ENCODE measurements at places on chromosomes 5 and 9.

DNA sequence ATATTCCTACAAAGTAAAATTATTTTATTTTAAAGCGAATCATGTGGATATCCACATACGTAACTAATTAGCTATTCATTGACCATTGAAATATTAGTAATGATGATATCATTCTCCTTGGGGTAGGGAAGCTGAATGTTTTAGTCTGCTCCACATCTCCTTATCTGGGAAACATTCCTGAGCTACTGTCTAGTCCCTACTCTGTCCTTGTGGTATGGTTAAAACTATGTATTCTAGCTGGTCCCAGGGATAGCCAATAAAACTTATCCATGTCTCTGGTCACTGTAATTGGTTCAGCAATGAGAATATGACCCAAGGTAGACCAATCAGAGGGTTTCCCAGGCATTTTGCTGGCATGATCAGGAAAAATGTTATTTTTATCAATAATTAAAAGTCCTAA is 76.0 kb upstream of the DAP start:
- DNase-seq = no peak

- no peak for DNase-seq
Measured at GRCh38 chr9:5920860-5921328, 30.2 kb downstream of the MLANA start.

GRCh38 chr5:160297004-160297403 is 15.4 kb downstream of the CCNJL start:
- no peak for DNase-seq

DNA sequence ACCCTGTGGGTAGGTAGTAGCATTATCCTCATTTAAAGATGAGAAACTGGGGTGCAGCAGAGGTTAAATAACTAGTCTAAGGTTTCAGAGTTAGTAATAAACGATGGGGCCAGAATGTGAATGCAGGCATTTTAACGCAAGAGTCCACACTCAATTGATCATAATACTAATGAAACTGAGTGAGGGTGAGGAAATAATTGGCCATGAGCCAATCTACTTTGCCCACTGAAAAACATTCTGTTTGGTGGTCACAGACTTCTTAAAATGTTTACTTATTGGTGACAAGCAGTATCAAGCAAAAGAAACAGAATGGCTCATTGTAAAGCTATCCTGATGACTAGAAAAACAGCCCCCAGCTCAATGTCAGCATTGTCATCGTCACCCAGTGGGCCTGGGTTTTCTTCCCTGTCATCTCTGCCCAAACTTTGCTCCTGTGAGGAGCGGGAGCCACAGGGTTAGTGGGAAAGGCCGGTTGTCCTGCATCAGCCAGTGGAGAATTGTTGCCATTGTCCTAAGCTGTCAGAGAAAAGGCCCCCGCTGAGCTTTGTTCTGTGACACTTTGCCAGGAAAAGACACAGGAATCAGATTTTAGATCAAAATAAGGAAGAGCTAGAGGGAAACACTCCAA is 77.3 kb upstream of the MAN2A1 start:
- DNase-seq = no peak

- DNase-seq = no peak
Measured at GRCh38 chr9:89323390-89323789, 5.1 kb downstream of the SECISBP2 start.

GRCh38 chr5:118144540-118144939 is 843.8 kb downstream of the DTWD2 start:
- DNase-seq = no peak

DNA sequence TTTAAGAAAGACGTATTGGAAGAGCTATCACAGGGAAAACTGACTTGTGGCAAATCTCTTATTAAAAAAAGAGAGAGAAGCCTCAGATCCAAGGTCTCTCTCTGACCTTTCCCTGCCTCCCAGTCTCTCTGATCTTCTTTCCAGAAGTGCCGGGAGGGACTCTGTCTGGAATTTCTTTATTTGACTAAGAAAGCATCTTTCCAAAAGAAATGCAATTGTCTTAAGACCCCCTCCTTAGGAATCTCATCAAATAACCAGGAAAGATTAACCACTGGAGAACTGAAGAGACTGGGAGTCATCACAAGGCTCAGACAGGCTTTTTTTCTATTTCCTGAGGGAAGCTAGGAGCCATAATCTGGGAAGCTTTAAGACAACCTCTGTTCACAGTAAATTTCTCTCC is 4.6 kb downstream of the C1QTNF3 start:
- no peak for DNase-seq

DNA sequence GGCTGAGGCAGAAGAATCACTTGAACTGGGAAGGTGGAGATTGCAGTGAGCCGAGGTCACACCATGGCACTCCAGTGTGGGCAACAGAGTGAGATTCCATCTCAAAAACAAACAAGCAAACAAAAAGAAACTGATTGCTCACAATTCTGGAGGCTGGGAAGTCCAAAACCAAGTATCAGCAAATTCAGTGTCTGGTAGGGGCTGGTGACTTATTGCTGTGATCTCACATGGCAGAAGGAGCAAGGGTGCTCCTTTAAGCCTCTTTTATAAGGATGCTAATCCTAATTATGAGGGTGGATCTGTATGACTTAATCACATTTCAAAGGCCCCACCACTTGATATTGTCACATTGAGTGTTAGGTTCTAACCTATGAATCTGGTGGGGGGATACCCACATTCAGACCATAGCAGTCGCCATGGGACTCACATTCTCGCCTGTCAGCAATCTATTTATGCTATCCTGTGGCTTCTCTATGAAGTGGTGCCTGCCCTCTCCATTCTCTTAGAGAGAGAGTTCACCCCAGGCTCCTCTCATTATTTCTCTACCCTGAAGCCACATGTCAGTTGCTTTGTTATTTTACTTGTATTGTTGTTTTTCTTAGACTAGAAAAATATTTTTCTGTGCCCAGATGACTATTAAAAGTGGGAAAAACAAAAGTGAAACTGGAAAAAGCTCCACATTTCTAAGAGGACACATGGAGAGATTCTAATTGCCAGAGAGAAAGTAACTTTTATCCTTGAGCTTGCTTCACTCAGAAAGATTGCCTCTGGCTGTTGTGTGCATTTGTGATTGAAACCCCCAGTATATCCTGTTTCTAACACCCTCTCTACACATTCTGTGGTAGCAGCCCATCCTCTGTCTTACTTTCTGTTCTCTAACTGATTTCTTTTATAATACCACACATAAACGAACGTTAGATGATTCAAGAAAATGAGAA is 18.8 kb upstream of the PRLR start:
- DNase-seq = no peak

GRCh38 chr5:117547192-117547591 is 972.6 kb upstream of the SEMA6A start:
- no peak for DNase-seq

DNA sequence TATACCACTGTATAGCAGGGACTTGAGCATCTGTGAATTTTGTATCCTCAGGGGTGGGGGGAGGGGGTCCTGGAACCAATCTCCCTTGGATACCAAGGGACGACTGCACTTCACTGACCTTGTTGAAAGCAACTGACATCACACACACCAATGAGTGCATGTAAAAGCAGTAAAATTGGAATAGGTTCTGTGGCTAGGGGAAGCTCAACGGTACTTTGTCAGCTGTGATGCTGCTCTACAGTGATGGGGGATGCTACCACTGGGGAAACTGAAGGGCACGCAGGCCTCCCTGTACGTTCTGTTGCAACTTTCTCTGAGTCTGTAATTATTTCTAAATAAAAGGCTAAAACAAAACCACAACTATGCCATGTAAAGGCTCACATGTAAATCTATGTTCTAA is 47.0 kb upstream of the RETREG1 start:
- DNase-seq = no peak

DNA sequence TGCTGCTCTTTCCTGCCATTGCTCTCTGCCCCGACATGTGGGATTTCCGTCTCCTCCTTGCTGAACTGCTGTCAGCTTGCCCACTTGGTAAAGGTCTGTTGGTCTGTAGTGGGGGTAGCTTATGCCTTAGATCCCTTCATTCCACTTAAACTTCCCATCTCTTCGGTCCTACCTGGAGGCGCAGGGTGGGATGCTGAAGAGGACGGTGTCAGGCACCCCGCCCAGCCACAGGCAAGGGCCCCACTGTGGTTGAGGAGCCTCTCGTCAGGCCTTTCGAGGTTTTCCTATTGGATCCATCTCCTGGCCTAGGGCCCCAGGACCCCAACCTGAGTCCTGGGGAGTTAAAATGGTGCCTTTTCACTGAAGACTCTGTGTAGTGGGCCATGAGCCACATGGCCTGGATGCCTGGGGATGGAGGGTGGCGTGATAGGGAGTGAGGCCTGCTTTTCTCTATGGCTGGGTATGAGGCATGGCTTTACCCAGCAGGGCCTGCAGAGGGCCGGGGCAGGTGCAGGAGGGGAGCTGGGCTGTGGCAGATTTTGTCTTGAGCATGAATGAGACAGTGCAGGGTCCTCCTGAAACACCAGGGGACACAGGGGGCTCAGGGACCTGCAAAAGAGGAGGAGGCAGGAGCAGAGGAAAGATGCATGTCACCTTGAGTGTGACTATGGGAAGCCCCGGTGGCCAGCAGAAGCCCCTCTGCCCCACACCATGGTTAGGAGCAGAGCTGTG is 25.8 kb upstream of the RNF130 start:
- DNase-seq = no peak

- DNase-seq = peak; percentile 9
Measured at GRCh38 chr5:169778622-169779596, 141.8 kb downstream of the DOCK2 start.

DNA sequence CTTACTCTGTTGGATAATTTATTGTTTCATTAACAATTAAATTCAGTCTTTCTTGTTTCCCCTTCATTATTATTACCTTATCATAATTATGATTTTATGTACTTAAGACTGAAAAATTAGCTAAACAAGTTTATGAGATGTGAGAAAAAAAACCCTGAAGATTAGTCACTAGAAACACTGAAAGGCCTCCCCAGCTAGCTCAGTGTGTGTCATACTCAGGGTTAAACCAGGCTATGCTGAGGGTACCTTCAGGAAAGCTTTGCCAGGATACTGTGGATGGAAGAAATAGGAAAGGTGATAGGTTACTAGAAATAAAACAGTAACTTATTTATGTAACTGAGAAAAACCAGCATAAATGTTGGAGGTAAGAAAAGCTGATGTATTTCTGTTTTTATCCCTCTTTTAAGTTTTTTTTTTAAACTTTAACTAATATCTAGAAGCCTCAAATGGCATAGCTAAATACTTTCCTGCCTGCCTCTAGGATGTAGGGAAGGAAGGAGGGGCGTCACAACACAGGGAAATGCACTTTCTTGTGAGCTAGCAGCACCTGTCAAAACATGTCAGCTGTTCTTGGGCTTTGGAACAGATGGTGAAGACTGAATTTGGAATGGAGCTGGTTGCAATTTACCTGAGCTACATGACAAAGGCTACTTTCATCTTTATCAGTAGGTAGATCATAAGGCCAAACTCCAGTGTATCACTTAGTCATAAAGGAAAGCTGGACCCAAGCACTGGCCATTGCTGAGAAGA is 24.2 kb downstream of the NMRK1 start:
- no peak for DNase-seq

GRCh38 chr9:93065135-93065720 is 6.7 kb downstream of the SUSD3 start:
- no peak for DNase-seq

DNA sequence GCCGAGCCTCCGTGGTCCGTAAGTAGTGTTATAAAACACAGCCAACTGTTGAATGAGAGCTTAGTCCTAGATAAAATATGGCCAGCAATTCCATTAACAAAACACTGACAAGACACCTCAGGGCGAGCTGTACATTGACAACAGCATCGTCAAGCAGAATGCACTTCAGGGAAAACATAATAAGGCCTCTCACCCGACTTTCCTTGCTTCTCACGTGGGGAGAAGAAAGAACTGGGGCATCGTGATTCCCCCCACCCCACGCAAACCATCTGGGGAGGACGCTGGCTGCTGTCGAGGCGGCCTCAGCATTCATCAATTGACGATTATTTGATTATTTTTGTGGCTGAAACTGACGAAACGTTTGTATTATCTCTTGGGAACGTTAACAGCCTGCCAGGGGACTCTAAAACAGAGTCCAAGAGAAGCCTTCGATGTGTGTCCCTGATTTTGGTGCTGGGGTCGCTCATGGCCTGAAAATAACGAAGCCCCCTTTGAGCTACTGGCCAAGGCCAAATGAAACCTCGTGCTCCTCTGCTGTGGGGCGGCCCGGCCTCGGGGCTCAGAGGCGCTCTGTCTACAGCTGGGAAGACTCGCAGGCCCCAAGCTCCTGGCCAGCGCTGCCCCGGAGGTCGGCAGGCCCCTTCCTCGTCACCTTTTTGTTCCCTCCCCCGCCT is 464 bp downstream of the GDF9 start:
- no peak for DNase-seq

DNA sequence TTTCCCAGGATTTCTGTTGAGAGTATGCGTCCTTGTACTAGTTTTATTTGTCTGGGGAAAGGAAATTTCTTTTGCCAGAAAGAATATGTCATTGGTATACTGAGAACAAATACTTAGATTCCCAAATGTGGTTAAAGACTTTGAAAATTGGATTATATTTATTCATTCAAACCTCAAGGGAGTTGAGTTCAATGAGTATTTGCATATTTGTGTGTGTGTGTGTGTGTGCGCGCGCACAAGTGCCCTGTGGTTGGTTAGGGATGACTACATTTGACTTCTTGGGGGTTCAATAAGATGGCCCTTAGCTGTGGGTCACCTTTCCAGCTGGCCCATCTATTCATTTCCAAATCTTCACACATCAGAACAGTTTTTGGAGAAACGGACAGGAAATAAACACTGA is 4.9 kb downstream of the RXFP3 start:
- DNase-seq = no peak

DNA sequence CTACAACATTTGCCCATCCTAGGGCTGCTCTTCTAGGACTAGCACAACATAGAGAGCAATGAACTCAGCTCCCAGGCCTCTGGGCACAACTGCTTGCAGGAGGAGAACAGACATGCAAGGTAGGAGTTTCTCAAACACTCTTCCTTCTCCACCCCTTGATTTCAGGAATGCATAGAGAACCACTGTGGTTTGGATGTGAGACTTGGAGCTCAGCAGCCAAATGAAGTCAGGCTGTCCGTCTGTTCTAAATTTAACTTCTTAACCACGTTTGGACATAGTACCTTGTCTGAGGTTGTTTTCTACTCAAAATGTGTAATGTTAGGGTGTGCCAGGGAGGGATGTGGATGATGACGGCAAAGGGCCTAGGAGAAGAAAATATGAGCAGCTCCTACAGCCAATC is 515.1 kb upstream of the TNC start:
- no peak for DNase-seq

DNA sequence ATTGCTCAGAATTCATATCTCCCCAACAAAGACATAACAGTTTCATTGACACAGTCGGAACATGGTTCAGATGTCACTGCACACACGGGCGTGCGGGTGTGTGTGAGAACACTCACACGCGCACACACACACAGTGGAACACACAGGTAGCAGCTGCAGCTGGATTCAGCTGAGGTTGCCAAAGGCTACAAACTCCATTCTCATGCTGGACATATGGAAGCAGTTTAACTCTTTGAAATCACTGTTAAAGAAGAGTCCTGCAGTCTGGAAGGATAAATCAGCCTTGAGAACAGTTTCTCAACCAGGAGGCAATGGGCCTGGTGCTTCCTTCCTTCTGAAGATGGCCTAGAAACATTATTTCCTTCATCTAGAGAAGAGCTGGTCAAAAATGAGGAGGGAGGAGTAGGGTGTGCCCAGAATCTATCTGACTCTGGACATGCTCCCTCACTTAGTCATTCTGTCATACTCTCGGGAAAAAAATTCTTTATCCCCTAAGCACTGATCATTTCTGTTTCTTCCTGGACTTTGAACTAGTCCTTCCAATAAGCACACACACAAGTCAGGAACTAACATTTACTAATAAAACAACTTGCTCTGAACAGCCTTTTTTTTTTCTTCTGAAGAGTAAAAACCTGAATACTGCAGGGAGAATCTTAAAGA is 160.6 kb downstream of the ZDHHC21 start:
- DNase-seq = no peak
